ENCODE measurements at places on chromosomes 1 and 21. TPM values are rescaled to one million over a fixed set of nuclear protein-coding genes. Genes with fewer than 3 reads are reported as not detected.

GRCh38 chr1:110713221-110713620 lies 38.5 kb upstream of the KCNA3 start:
- H3K4me3 ChIP-seq = no peak overlapping the region
- DNase-seq = no peak
- H3K4me1 ChIP-seq = no peaks in the 10 kb centered on the region
- H3K36me3 ChIP-seq = no peaks in the 10 kb centered on the region

DNA sequence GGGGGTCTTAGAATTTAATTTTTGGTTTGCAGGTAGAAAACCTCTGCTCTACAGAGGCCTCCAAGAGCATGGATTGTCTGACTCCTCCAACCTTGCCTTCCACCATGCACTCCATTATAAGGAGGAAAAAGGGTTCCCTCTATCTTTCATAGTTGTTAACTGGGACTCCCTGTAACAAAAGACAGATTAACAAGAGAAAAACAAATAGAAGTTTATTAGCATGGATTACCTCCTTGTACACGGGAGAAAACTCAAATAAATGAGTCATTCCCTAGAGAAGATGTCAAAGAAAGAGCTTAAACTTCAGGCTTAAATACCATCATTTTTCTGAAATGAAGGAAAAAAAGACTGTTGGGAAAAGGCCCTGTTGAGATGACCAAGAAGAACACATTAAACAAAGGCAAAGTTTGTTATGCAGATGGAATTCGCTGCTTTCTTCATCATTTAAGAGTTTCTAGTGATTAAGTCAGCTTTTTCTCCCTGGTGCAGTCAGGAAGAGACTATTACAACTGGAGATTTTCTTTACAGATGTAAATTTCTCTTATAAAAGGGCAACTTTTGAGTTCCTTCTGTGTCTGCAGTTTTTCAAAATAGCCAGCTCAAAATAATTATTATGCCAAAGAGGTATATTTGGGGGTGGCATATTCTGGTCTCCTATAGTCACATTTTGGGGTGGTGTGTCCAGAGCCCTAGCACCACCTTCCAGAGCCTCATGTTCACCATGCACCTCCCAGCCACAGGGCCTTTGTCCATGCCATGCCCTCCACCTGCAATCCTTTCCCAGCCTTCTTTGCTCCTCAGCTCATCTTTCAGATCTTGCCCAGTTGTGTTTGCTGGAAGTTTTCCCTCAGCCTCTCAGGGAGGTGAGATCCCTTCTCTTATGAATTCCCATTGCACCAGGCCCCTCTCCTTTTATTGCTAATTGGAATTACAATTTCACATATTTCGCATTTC lies 63.1 kb upstream of the KLHDC7A start:
- H3K27me3 ChIP-seq = peaks cover 5% of the 10 kb centered on the region
- no peak for DNase-seq
- H3K4me3 ChIP-seq = no peak overlapping the region
- H3K4me1 ChIP-seq = no peaks in the 10 kb centered on the region
- peaks cover 5% of the 10 kb centered on the region for H3K36me3 ChIP-seq
- H3K27ac ChIP-seq = no peak overlapping the region

- H3K27ac ChIP-seq = peak overlapping the region; percentile 46
- H3K36me3 ChIP-seq = peaks cover 11% of the 10 kb centered on the region
- no peaks in the 10 kb centered on the region for H3K27me3 ChIP-seq
Measured at GRCh38 chr1:179036844-179037465, 11.3 kb downstream of the FAM20B start.

DNA sequence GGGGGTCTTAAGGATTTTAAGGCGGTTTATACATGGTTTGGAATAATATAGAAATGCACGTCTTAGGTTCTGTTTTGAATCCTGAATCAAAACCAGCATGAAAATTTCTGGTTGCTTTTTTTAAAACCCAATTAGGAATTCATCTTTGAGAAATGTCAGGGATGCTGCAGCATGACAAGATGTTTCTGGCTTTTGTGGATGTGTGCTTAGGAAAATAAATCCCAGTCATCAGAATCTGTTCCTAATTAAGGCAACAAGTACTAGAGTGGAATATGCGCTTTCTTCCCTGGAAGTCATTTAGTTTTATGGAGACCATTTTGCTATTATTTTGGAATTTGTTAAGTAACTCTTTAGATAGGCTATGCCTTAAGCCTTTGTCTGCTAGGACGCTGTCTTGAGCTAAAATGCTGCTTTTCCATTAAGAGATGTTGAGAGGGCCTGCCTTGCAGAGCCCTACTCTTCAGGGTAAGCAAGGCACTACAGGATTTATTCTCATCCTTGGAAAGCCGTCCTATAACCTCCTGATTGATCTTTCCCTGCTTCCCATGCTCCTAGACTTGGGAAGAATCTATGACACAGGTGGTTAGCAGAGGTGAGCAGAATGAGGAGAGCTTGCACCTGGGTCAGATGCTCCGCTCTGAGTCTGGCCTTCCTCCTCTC lies 332.8 kb downstream of the DISC1 start:
- 0 out of 2 replicates have a peak, but pooled peaks cover 2% of the 10 kb centered on the region for H3K27me3 ChIP-seq
- H3K27ac ChIP-seq = no peak overlapping the region
- H3K4me1 ChIP-seq = peaks cover 8% of the 10 kb centered on the region
- no peaks in the 10 kb centered on the region for H3K36me3 ChIP-seq

GRCh38 chr1:241999026-241999425 lies at the start of gene MAP1LC3C:
TSS of gene MAP1LC3C (minus strand) at chr1:241999098. CDS start at chr1:241999008, 90 bp downstream.
- H3K4me3 ChIP-seq = peak within 1 kb of the TSS; percentile 74
- H3K27me3 ChIP-seq = no peaks in the 10 kb centered on the region
- H3K36me3 ChIP-seq = no peaks in the 10 kb centered on the region
- no peak within 1 kb of the TSS for H3K27ac ChIP-seq
- no peak for DNase-seq

DNA sequence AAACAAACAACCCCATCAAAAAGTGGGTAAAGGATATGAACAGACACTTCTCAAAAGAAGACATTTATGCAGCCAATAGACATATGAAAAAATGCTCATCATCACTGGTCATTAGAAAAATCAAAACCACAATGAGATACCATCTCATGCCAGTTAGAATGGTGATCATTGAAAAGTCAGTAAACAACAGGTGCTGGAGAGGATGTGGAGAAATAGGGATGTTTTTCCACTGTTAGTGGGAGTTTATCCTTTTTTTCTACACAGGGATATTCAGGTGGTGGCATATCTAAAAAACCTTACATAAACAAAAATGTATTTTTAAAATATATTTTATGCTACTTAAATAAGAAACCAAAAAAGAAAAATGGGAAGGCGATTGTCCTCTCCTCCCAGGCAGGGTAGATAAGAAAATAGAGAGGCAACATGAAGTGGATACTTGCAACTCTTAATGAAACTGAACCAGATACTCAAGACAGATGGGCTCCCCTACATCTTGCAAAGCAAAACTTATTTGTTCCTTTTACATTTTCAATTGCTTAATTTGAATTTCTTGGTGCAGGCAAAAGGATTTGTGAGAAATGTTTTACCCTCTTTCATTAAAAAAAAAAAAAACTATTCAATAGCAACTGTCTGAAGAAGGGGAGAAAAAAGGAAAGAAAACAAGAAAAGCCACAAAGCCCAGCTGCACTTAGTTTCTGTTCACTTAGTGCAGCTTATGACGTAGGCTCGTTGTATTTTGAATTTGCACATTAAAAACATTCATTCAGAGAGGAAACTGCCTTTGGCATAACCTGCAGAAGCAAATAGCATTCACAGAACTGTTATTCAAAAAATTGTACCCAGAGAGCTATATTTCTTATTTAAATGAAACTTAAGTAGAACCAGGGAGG lies 36.9 kb upstream of the RGS1 start:
- no peaks in the 10 kb centered on the region for H3K27me3 ChIP-seq
- peak overlapping the region; percentile 51 for H3K4me3 ChIP-seq
- DNase-seq = no peak
- peaks cover 35% of the 10 kb centered on the region for H3K4me1 ChIP-seq
- H3K27ac ChIP-seq = peak overlapping the region; percentile 99
- H3K36me3 ChIP-seq = no peaks in the 10 kb centered on the region

DNA sequence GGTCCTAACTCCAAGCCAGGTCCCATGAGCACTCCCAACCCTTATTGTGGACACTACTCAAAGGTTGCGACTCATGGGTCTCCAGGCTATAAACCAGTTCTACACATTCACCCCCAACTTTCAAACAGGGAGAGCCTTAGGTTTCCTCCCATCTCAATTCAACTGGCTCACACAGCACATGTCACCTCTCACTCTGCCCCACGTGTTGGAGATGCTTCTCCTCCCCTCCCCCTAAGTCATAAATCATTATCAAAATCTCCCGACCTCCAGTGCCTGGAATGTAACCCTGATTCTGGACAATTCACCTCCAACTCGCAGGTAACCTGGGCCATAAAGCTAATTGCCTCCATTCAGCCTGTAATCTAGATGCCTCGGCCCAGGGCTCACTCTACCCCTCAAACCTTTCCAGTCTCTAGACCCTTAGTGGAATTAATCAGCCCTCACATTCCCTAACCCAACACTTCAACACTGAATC lies 595 bp downstream of the AK2 start:
- DNase-seq = peak; percentile 44
- peaks cover 1% of the 10 kb centered on the region for H3K27me3 ChIP-seq
- H3K27ac ChIP-seq = peak overlapping the region; percentile 93

DNA sequence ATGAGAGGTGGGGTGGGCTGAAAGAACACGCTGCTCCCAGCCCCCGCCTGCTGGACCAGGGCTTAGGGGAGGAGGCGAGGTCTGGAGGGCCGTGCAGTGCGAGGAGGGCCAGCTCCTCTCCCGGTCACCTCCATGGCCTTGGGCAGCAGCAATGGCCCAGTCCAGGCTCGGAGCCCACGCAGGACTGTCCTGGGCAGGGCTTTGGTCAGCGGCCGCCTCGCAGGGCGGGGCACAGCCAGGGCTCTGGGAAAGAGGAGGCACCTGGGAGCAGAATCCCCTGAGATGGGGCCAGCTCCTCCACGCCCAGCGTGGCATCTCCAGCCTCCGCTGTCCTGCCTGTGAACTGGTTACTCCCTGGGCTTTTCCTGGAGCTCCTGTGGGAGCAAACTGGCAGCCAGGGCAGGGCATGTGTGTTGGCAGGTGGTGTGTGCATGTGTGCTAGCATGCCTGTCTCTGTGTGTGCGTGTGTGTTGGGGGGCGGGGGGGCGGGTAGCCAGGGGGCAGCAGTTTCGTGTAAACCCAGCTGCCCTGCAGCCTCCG lies 27.4 kb downstream of the ARHGEF16 start:
- no peak for DNase-seq
- H3K27me3 ChIP-seq = peaks cover 2% of the 10 kb centered on the region
- no peaks in the 10 kb centered on the region for H3K4me1 ChIP-seq
- no peaks in the 10 kb centered on the region for H3K36me3 ChIP-seq

DNA sequence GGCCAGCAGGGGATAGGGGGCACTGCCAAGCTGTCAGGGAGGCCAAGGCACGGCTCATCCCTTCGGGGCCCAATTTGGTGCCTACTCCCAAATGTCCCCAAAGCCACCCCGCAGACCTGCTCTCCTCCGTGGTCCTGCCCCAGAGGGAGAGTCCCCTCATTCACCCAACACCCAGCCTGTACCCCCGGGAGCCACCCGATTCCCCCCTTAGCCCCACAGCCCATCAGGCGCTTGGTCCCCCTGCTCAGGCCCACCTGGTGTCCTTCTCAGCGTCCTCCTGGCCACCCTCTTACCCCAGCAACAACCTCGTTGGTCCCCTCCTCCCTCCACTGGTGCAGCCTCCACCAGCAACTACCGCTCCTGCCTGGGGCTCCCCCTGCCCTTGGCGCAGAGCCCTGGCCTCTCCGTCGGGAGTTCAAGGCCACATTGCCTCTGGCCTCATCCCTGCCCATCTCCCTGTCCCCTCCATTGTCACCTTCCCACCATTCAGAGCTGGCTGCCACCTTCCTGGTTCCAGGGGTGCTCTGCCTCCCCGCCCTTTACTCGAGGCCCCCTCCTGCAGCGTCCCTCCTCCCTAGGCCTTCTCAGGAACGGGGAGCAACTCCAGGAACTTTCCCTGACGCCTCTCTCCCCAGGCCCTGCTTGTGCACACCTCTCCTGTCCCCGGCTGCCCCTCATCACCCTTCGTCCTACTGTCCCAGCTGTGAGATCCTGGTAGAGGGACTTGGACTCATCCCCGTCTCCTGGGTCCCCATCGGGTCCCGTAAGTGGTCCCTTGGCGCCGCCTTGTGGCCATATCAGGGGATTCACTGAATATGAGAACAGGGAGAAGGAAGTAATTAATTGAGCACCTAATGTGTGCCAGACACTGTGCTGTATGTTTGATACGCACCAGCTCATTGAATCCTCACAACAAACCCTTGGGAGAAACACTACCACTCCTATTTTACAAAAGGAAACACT lies 73.9 kb downstream of the RAP1GAP start:
- H3K4me1 ChIP-seq = no peaks in the 10 kb centered on the region
- peaks cover 32% of the 10 kb centered on the region for H3K27me3 ChIP-seq
- DNase-seq = peak; percentile 32
- no peak overlapping the region for H3K27ac ChIP-seq
- no peak overlapping the region for H3K4me3 ChIP-seq
- no peaks in the 10 kb centered on the region for H3K36me3 ChIP-seq

DNA sequence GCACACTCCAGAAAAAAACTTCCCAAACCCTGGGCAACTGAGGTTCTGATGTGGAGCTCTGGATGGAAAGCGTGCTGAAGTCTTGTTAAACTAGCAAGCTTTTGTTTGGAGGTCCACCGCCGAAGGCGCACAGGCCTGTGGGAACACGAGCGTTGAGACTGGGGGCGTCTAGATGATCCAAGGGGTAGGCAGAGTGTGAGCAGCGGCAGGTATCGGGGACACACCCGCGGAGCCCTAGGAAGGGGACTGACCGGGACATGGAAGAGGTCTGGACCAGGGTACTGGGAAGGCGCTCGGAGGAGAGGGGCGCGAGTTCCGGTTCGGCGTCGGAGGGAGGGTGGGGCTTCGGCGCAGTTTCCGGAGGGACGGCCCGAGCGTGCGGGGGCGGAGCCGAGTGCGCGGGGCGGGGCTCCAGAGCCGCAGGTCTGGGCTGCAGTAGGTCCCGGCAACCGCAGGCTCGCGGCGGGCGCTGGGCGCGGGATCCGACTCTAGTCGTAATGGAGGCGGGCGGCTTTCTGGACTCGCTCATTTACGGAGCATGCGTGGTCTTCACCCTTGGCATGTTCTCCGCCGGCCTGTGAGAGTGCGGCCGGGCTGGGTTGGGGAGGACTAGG lies at the start of gene SLC50A1:
TSS of gene SLC50A1 (plus strand) at position 438 of the 614 bp plus-strand sequence. CDS start at position 498, 60 bp downstream.
- peaks cover 36% of the 10 kb centered on the region for H3K4me1 ChIP-seq
- peaks cover 2% of the 10 kb centered on the region for H3K27me3 ChIP-seq
- peak within 1 kb of the TSS; percentile 99 for H3K27ac ChIP-seq
- H3K4me3 ChIP-seq = peak within 1 kb of the TSS; percentile 95
- peak; percentile 94 for DNase-seq

- peak; percentile 74 for DNase-seq
- H3K27ac ChIP-seq = peak overlapping the region; percentile 91
- H3K36me3 ChIP-seq = peaks cover 3% of the 10 kb centered on the region
- peaks cover 2% of the 10 kb centered on the region for H3K27me3 ChIP-seq
- peaks cover 35% of the 10 kb centered on the region for H3K4me1 ChIP-seq
Measured at GRCh38 chr21:38351961-38352521, 95.2 kb downstream of the KCNJ15 start.

HAO2 gene
- not detected for total RNA-seq

LCE1D gene
- not detected for total RNA-seq

ZBTB8A gene
- total RNA-seq = 4.4 TPM

Measured in HFFc6 (cell line).